GM23248 (cell line): ENCODE measurements at places on chromosomes 5 and 9. TPM values are rescaled to one million over a fixed set of nuclear protein-coding genes. Genes with fewer than 3 reads are reported as not detected.

PCDHB8 gene
- 2.1 and 2.9 TPM in 2 replicates for total RNA-seq

DOLPP1 gene
- total RNA-seq, result 11.5 and 11.6 TPM in 2 replicates

OTP gene
- not detected in 2 replicates for total RNA-seq

LECT2 gene
- total RNA-seq, result 0.32 TPM in 1 of 2 replicates, not detected in the other

SH2D3C gene
- total RNA-seq, result not detected in 2 replicates

KCNIP1 gene
- total RNA-seq, result not detected in 2 replicates

ACTL7B gene
- not detected in 2 replicates for total RNA-seq

GRCh38 chr5:178525906-178526732, 64.1 kb downstream of the COL23A1 start:
- no peaks in the 10 kb centered on the region for H3K27me3 ChIP-seq
- no peak overlapping the region for H3K27ac ChIP-seq
- no peaks in the 10 kb centered on the region for H3K4me1 ChIP-seq
- no peak overlapping the region for H3K4me3 ChIP-seq
- H3K36me3 ChIP-seq, result no peaks in the 10 kb centered on the region

GRCh38 chr5:170571875-170572852, 68.3 kb downstream of the KCNIP1 start:
- peaks cover 70% of the 10 kb centered on the region for H3K27me3 ChIP-seq
- peaks cover 8% of the 10 kb centered on the region for H3K4me1 ChIP-seq
- no peaks in the 10 kb centered on the region for H3K36me3 ChIP-seq
- peak; percentile 13 for DNase-seq
- no peak overlapping the region for H3K27ac ChIP-seq

GRCh38 chr9:4263591-4263990, 36.3 kb downstream of the GLIS3 start:
- no peak overlapping the region for H3K27ac ChIP-seq
- H3K27me3 ChIP-seq, result no peaks in the 10 kb centered on the region
- H3K4me1 ChIP-seq, result peaks cover 29% of the 10 kb centered on the region
- H3K4me3 ChIP-seq, result no peak overlapping the region
- no peaks in the 10 kb centered on the region for H3K36me3 ChIP-seq

DNA sequence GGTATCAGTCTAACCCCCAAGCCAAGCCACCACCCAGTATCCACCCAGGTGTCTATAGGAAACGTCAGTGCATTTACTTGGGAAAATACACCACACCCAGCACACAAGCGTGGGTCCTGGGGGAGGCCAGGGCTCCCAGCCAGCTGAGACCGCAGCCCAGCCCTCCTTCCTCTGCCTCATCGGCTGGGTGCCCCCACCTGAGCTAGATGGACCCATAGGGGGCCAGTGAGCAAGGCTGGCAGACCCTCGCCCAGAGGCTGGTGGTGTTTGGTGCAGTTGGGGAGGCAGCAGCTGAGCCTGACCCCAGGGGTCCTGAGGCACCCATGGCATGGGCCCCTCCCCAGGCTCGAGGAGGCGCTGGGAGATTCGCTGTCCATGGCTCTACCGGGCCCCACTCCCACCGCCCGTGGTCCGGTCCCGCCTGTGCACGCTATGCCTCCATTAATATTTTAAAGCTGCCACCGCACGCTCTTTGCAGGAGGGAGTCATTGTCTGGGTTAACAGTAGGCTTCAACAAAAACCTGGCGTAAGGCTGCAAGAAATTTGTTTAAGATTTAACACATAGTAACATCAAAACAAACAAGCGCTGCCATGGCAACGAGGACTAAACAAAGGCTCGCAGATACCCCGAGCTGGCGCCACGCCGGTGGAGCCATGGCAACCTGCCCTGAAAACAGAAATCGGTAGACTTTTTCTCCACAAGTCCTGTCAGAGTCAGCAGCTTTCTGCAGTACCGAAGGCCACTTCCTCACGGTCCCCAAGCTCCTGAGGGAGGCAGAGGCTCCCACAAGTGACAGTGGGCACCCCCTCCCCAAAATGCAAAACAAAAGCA, 20.6 kb downstream of the TPPP start:
- no peaks in the 10 kb centered on the region for H3K36me3 ChIP-seq
- peak; percentile 81 for DNase-seq
- H3K27me3 ChIP-seq, result peaks cover 24% of the 10 kb centered on the region
- H3K4me3 ChIP-seq, result no peak overlapping the region
- no peaks in the 10 kb centered on the region for H3K4me1 ChIP-seq

DNA sequence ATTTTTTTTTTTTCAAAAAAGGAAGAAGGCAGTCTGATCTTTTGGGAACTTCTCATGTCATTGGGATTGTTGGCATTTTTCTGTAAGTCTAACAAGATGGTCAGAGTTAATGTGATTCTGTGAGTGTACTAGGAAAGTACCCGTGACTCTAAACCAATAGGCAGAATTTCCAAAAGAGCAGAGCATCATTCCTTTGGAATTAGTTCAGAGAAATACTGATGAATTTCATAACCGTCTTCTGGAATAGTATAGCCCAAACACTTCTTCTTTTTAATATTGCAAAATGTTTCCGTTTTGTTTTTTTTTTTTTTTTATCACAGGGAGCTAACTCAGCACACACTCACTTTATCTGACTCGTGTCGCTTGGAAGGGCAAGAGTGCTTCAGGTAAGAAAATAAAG, 407.4 kb downstream of the DTWD2 start:
- peak; percentile 59 for DNase-seq
- no peak overlapping the region for H3K27ac ChIP-seq
- no peaks in the 10 kb centered on the region for H3K4me1 ChIP-seq
- H3K27me3 ChIP-seq, result no peaks in the 10 kb centered on the region; the same call in 1 of the 2 replicates
- H3K4me3 ChIP-seq, result no peak overlapping the region

DNA sequence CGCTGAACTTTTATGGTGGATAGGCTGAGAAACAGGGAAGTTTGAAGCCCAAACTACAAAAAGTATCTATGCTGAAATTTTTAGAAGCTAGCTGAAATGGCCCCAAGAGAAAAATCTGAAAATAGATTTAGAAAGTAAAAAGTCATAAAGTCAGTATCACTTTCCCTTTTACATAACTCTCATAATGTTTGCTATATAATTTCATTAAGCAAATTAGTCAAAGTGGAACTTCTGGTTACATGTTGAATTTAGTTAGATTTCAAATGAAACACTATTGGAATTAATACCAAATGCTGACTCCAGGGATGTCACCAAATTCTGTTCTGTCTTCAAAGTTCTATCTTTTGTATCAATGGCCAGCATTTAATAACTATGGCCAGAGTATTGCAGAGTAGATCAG, 126.9 kb downstream of the TTC39B start:
- no peak overlapping the region for H3K4me3 ChIP-seq
- H3K27ac ChIP-seq, result no peak overlapping the region
- H3K36me3 ChIP-seq, result peaks cover 11% of the 10 kb centered on the region; the same call in 1 of the 2 replicates
- DNase-seq, result no peak

GRCh38 chr5:59922220-59922619, 28.7 kb upstream of the PDE4D start:
- no peaks in the 10 kb centered on the region for H3K4me1 ChIP-seq
- no peak for DNase-seq
- H3K36me3 ChIP-seq, result no peaks in the 10 kb centered on the region
- no peaks in the 10 kb centered on the region for H3K27me3 ChIP-seq
- H3K4me3 ChIP-seq, result no peak overlapping the region
- no peak overlapping the region for H3K27ac ChIP-seq

DNA sequence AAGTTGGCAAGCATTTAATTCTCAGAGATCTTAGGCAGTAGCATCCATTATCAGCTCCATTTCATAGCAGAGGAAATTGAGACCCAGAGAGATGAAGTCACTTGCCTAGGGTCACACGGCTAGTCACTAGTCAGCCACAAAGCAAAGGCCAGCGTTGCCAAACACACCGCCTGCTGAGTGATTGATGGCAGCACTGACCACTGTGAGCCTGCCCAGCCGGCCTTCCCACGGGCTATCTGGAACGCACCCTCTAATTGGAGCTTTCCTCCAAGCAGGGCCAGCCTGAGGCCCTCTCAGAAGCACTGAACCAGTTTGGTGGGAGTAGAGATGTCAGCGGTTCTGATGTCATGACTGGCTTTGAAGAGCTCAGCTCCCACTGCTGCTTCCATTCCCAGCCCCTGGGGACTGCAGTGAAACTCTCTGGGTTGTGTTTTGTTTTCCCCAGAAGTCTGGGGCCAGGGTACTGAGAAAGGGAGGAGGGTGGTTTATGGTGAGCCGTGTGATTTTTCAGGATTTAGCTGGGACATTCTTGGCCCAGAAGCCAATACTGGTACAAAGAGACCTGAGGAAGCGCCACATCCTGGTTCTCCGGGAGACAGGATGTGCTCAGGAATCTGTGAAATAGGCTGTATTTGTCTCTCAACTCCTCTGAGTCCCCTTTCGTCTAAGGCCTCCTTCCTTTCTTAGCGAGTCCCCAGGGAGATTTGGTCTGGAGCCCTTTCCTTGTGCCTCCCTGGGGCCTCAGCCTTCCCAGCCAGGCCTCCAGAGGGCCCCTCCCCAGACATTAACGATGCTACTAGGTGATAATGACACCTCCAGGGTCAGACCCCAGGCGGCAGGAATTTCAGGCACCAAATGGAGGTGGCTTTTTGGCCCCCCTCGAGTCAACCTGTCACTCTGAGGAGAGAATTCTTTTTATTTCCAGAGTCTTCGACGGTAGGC, 44.5 kb downstream of the SPRY4 start:
- no peak overlapping the region for H3K27ac ChIP-seq
- H3K4me1 ChIP-seq, result no peaks in the 10 kb centered on the region
- H3K36me3 ChIP-seq, result no peaks in the 10 kb centered on the region
- no peak for DNase-seq
- H3K27me3 ChIP-seq, result no peaks in the 10 kb centered on the region

DNA sequence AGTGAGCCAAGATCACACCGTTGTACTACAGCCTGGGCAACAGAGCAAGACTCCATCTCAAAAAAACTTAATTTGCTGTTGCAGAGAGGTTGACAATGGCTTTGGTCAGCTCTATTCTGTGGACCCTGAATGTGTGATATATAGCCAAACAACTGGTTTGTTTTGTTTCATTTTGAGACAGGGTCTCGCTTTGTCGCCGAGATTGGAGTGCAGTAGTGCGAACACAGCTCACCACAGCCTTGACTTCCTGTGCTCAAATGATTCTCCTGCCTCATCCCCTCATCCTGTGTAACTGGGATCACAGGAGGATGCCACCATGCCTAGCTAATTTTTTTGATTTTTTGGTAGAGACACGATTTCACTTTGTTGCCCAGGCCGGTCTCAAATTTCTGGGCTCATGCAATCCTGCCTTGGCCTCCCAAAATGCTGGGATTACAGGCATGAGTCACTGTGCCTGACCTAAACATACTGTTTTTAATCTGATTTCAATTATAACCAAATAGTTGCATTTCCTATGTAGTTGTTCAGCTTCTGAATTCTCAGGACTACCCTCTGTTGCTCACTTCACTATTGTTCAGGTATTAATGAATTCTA, 9.8 kb downstream of the RNF183 start:
- H3K36me3 ChIP-seq, result peaks cover 38% of the 10 kb centered on the region
- peaks cover 17% of the 10 kb centered on the region for H3K4me1 ChIP-seq
- H3K27ac ChIP-seq, result peak overlapping the region; percentile 72
